Thyroid gland (tissue), 4 donors: ENCODE measurements at places on chromosomes 3 and 15.

- no peak for DNase-seq
These were observed 5.0 kb downstream of the MKRN3 start for GRCh38 chr15:23570486-23570885.

- no peak for DNase-seq
These were observed 7.6 kb upstream of the FOXP1 start for GRCh38 chr3:71591101-71591500.

- no peak for DNase-seq
These were observed 35.1 kb upstream of the CCDC80 start for GRCh38 chr3:112675943-112676535.

DNA sequence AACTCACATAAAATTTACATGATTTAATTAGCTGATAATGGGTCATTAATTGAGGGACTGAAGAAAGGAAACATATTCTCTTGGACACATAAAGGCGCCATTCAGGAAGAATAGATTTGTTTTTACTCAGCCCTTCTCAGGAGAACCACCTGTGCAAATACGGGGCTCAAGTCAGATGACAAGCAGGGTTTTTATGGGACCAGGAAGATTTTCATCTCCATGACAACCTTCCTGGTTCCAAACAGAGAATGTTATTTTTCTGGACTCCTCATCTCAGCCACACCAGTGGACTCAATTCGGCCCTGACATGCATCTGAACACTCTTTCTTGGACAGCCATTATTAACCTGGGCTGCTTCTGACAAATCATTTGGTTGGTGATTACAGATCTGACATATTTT lies 120.5 kb downstream of the PDZRN3 start:
- no peak for DNase-seq

GRCh38 chr15:40217166-40217824 lies 21.6 kb upstream of the PAK6 start:
- peak; percentile 40 for DNase-seq

GRCh38 chr3:56902468-56903160 lies 100.9 kb upstream of the ARHGEF3 start:
- DNase-seq, result no peak
